ENCODE measurements at places on chromosomes 6 and 20.

DNA sequence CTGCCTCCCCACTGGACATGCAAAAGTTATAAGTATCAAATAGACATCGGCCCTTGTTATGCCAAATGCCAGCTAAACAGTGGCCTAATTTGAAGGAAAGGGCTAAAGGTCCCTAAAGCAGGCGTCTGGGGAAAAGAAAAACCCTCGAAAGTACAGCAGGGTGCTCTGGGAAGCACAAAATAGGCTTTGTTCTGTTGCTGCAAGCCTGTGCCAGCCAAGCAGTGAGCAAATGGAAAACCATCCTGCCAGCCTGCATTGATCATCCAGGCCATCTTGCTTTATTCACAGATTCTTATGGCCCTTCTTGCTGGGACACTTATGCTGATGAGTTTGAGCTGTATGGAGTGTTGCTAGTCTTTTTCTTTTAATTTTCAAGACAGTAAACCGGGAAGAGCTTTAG is 62.2 kb upstream of the PLEKHG1 start:
- peak; percentile 31 for DNase-seq

- DNase-seq = no peak
Observed at GRCh38 chr20:51902933-51903332, 100.6 kb upstream of the SALL4 start.

DNA sequence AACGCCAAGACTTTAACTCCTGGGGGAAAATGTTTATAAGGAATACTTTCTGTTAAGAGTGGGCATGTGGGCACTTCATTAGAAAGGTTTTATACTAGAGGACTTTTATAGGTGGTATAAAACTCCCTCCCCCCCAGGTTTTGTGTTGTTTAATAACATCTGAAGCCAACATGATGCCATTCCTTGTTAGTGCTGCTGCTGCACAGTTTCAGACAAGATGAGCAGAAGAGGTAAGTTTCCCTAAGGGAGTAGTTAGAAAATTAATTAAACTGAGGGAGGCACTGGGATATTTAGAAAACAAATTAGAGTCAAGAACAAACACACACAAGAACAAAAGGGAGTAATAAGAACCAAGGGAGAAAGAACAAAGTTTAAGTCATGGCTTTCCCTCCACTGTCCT is 362.4 kb downstream of the GRIK2 start:
- DNase-seq = no peak

DNA sequence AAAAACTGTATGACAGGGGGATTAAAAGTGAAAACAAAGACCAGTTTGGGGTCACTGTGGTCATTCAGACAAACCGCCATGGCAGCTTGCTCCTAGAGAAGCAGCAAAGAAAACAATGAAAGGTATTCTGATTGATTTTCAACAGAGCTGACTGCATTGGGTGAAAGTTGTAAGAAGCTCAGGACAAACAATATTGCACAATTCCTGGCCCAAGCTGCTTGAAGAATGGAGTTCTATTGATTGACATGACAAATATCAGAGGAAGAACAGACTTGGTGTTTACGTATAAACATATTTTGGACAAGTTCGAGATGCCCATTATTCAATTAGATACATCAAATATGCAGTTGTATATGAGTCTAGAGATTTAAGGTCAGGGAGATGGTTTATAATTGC is 62.0 kb downstream of the TRIM38 start:
- no peak for DNase-seq

GRCh38 chr6:109491207-109491938 is 8.4 kb upstream of the ZBTB24 start:
- DNase-seq = peak; percentile 74

DNA sequence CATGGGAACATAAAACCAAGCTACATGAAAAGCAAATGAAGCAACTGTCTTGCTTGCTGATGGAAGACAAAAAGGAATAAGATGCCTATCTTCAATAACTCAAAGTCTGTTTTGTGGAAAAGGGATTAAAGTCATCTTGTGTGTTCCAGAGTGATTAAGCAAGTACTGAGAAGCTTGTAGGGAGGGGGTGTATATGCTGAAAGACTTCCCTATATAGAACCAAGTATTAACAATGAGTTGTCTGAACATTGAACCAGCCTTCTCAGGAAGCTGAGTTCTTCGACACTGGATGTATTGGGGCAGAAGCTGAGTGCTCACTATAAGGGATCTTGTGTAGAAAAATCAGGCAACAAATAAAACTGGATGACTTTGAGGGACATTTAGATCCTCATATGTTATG is 451.8 kb downstream of the CD83 start:
- no peak for DNase-seq

- DNase-seq = peak; percentile 93
Observed at GRCh38 chr6:22147921-22148776, 148.7 kb downstream of the PRL start.

DNA sequence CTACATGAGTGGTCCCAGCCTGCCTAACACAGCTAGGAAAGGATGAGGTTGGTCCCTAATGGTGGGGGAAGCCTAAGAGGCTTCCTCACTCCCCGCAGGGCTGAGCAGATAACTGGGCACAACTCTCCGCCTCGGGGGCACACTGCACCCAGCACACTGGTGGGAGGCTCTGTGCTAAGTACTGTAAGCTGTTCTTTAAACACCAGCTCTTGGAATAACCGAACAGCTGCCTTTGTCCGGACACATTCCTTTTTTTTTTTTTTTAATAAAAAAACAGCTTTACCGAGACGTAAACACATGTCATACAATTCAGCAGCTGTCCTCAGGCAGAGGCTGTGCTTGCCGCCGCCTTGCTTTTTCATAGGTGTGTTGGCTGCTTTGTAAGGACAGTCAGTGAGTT is 6.9 kb downstream of the PSMG4 start:
- no peak for DNase-seq

DNA sequence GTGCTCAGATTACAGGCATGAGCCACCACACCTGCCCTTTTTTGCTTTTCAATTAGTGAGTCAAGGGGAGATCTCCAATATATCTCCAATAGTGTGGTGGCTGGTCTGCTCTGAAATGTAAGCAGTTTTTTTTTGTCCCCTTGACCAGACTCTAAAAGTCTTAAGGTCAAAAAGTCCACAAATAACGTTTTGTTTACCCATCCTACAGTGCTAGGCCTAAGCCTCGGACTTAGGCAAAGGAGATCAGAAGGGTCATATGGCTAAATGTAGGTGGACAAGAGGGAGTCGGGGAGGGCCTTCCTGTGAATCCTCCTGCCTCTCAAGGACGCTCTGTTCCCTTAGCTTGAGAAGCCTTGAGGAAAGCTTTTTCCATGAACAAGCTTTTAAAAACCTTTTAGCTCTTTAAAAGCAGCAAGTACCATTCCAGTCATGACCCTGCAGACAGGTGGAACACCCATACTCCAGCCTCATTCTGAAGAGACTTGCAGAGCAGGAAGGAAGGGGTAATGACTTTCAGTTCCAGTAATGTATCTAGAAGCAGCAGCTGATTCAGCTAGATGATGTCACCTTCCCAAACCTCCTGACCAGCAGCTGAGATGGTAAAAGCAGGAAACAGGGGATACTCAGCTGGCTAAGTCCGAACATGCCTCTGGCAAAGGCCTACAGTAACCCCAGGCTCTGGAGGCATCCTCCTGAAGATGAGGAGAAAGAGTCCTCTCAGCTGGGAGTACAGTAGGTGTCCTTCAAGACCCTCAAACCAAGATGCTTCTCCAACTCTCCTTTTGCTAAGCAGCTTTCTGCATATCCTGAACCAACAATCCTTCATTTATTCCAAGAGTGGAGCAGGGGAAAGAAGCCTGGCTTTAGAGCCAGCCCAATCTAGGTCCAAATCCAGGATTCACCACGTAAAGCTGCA is 23.6 kb downstream of the BCL2L1 start:
- no peak for DNase-seq

DNA sequence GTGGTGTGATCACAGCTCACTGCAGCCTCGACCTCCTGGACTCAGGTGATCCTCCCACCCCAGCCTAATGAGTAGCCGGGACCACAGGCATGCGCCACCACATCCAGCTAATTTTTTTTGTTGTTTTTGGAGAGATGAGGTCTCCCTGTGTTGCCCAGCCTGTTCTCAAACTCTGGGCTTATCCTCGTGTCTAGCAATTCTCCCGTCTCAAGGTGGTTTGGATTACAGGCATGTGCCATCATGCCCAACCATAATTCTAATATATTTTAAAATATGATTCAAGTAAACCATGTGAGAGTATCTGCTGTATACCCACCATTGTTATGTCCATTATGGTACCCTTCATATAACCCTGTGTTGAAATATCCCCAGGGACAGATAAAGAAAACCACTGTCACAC is 60.3 kb upstream of the C20orf144 start:
- no peak for DNase-seq

GRCh38 chr6:88538130-88538706 is 372.1 kb upstream of the CNR1 start:
- peak; percentile 68 for DNase-seq

DNA sequence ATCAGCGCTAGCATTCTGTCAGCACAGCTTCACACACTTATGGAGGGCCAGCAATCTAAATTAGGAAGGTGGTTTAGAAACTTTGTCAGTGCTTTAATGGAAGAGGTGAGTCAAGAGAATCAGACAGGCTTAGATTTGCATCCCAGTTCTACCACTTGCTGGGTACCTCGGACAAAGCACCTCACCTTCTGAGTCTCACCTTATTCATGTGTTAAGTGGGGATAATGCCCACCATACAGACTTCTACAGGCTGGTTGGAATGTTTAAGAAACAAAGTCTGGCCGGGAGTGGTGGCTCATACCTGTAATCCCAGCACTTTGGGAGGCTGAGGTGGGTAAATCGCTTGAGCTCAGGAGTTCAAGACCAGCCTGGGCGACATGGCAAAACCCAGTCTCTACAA is 12.2 kb upstream of the STK35 start:
- no peak for DNase-seq

GRCh38 chr20:44247131-44247571 is at the start of gene GDAP1L1:
TSS of gene GDAP1L1 (plus strand) at chr20:44247308. CDS start at chr20:44247335, 27 bp downstream.
- peak; percentile 77 for DNase-seq

- DNase-seq = no peak
Observed at GRCh38 chr6:143753678-143754077, 75.9 kb downstream of the PHACTR2 start.

DNA sequence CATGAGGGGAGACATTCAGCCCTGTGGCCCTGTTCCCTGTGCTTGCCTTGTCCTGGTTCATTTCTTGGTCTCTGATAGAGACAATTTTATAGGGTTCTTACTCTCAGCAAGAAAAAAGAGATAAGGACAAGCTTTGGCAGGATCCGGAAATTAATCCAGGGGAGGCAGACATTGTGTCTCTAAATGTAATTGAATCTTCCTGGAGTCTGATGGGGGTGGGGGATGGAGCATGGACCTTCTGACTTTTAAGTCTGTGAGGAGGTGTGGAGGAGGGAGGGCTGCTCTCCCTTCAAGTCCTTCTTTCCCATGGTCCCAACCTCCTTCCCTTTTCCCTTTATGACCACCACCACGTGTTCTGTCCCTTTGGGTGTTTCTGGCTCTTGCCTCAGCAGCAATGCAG is 512.7 kb downstream of the DHX35 start:
- DNase-seq = no peak

GRCh38 chr6:94278146-94278545 is 858.8 kb upstream of the EPHA7 start:
- DNase-seq = no peak

DNA sequence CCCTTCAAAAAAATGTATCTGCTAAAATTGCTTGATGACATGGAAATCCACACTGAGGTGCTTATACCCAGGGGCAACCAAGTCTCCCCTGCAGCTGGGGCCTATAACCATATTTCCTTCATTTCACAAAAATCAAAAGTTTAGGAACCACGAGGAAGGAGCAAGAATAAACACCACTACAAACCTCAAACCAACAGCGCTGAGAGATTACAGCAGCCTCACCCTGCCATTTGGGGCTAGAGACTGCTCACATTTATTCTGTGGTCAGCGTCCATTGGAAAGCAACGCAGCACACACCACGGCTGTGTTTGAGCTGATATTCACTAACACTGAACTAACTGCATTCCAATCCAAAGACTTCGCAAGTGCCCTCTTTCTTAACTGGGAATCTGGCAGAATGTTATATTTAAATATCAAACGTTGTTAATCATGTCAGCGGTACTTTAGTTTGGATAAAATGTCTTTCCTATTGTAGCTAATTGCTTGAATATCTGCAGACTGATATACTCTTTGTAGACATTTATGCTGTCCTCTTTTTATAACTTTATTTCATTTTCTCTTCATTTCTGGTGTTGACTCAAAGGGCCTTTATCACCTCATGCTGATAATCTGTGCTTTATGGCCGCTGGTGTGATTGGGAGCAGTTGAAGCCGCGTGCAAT is 94.6 kb downstream of the FOXA2 start:
- DNase-seq = no peak

DNA sequence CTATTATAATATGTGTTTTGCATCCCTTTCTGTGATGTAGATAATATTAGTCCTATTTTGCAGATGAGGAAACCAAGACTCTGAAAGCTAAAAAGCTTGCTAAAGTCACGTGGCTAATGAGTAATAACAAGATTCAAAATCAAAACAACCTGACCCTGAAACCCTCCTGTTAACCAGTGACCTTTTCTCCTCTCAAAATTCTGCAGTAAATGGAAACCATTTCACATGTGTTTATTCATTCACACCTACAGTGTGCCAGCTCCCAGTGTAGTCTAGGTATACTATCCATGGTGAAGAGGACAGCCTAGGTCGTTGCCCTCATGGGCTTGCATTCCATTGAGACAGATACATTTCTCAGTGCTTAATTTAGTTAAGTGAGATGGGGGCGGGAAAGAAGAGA is 30.6 kb upstream of the PHACTR2 start:
- DNase-seq = no peak

DNA sequence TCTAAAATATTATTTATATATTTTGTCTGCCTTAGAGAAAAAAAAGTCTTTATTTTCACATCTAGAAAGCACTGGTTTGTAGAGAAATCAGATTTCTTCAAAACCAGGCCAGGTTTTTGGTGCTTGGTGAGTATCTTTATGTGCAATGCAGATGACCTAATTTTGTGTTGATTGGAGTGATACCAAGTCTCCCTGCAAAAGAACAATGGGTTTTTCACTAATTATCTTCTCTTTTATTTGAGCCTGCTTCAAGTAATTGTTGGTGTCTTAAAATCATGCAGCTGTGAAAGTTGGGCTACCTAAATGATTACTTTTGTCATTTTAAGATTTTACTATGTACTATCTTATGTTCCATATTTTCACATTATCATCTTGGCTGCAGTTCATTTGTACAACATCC is 874.7 kb downstream of the TFAP2A start:
- DNase-seq = no peak

GRCh38 chr20:18621004-18621403 is 33.1 kb downstream of the DTD1 start:
- no peak for DNase-seq

Measured in eye (tissue), 1 donor.